Endothelial cell of umbilical vein (primary cell): ENCODE measurements at places on chromosomes 7 and 10. TPM values are rescaled to one million over a fixed set of nuclear protein-coding genes. Genes with fewer than 3 reads are reported as not detected.

EN2 gene
- total RNA-seq, result not detected in 2 replicates

C10orf62 gene
- not detected in 2 replicates for total RNA-seq

DNA sequence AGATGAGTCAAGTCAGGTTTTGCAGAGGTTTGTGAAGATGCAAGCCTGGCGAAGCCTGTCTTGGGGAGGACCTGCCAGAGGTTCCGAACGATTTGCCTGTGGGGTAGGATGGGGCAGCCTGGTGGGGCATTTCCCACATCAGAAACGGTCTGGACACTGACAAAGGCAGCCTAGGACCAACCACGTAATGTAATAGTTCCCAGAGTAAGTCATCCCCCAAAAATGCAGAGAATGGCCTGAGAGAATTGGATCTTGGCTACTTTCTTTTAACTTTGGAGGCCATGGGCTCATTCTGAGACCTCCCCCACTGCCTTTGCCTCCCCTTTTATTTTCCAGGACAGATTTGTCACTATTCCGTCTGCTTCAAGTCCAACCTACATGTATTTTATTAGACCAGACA is 168.9 kb upstream of the SH2B2 start:
- H3K4me3 ChIP-seq, result no peak overlapping the region
- H3K36me3 ChIP-seq, result peaks cover 2% of the 10 kb centered on the region
- H3K27ac ChIP-seq, result no peak overlapping the region
- DNase-seq, result no peak
- H3K27me3 ChIP-seq, result no peaks in the 10 kb centered on the region

HOXA3 gene
- total RNA-seq, result 12.0 and 14.0 TPM in 2 replicates

- no peaks in the 10 kb centered on the region for H3K36me3 ChIP-seq
- no peak overlapping the region for H3K4me3 ChIP-seq
- DNase-seq, result no peak
Measured at GRCh38 chr10:104371753-104372152, 18.1 kb downstream of the CFAP58 start.

DNA sequence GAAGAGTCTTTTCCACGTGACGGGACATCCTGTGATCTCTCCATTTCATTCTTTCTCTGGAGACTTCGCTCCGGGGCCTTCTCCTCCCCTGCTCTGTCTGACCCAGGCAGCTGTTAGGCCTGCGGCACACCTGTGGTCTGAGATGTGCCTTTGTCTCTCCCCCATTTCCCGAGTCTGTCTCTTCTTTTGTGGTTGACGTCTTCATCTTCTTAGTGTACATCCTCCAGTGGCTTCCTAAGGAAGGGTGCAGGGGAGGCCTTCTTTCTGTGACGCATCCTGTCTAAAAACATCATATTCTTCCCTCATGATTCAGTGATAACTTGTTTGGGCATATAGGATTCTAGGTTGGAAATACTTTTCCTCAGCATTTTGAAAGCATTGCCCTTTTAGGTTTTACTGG is 17.2 kb upstream of the ATP6V0E2 start:
- H3K27ac ChIP-seq, result no peak overlapping the region
- no peak overlapping the region for H3K4me3 ChIP-seq
- DNase-seq, result no peak
- H3K4me1 ChIP-seq, result no peaks in the 10 kb centered on the region
- H3K27me3 ChIP-seq, result no peaks in the 10 kb centered on the region

DNA sequence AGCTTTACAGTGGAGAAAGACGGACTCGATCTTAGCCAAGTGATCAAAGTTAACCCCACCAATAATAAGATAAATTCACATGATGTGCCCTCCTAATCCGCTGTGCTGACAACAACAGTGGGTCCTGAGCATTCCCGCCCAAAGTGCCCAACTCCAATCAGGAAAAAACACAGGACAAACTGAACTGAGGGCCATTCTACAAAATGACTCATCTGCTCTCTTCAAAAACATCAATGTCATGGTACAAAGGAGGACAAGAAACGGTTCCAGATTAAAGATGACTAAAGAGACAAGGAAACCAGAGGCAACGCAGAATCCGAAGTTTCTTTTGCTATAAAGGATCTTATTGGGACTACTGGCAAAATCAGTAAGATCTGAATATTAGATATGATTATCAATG is 79.4 kb downstream of the CTBP2 start:
- peak overlapping the region; percentile 66 for H3K27ac ChIP-seq
- H3K36me3 ChIP-seq, result no peaks in the 10 kb centered on the region
- H3K4me3 ChIP-seq, result no peak overlapping the region
- peak; percentile 54 for DNase-seq
- H3K4me1 ChIP-seq, result peaks cover 68% of the 10 kb centered on the region

DNA sequence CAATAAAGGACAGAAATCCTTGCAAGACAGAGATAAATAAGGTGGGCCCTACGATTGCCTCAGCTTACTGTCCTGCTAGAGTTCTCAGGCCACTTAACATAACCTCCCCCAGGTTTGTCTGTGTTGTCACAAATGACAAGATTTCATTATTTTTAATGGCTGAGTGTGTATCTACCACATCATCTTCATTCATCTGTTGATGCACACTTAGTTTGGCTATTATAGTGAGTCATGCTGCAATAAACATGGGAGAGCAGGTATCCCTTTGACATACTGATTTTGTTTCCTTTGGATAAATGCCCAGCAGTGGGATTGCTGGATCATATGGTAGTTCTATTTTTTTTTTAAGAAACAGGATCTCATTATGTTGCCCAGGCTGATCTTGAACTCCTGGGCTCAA is 60.6 kb downstream of the PRTFDC1 start:
- H3K4me1 ChIP-seq, result peaks cover 15% of the 10 kb centered on the region
- H3K36me3 ChIP-seq, result no peaks in the 10 kb centered on the region
- no peaks in the 10 kb centered on the region for H3K27me3 ChIP-seq
- no peak overlapping the region for H3K27ac ChIP-seq
- peak; percentile 83 for DNase-seq
- no peak overlapping the region for H3K4me3 ChIP-seq

ABCB1 gene
- 7.1 and 13.4 TPM in 2 replicates for total RNA-seq

- no peak for DNase-seq
- no peak overlapping the region for H3K4me3 ChIP-seq
- no peak overlapping the region for H3K27ac ChIP-seq
- H3K4me1 ChIP-seq, result peaks cover 5% of the 10 kb centered on the region
- H3K27me3 ChIP-seq, result no peaks in the 10 kb centered on the region
- H3K36me3 ChIP-seq, result no peaks in the 10 kb centered on the region
Measured at GRCh38 chr10:62640411-62640810, 164.1 kb upstream of the ADO start.

GRCh38 chr7:125605241-125605640 is 675.6 kb upstream of the POT1 start:
- H3K4me1 ChIP-seq, result no peaks in the 10 kb centered on the region
- DNase-seq, result no peak
- H3K4me3 ChIP-seq, result no peak overlapping the region
- no peaks in the 10 kb centered on the region for H3K36me3 ChIP-seq

GRCh38 chr10:77001206-77001605 is 636.4 kb downstream of the KCNMA1 start:
- no peaks in the 10 kb centered on the region for H3K36me3 ChIP-seq
- H3K4me3 ChIP-seq, result no peak overlapping the region
- no peak for DNase-seq
- no peaks in the 10 kb centered on the region for H3K4me1 ChIP-seq
- peaks cover 5% of the 10 kb centered on the region for H3K27me3 ChIP-seq
- no peak overlapping the region for H3K27ac ChIP-seq

DNA sequence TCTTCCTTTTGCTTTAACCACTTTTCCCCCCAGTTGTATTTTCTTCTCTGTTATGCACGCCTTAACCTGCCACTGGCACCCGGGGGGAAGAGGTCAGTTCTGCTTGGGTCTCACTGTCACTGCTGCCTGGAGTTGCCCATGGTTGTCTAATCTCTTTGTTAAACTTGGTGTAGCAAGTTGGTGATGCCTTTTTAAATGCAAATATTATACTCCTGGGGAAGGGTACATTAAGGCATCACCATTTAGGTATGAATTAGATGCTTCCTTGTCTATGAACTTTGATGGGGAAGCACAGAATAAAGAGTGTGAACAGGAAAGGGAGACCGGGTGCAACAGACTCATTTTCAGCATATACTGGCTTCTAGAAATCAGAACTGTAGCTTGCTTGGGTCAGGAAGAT is 9.1 kb upstream of the SORCS3 start:
- H3K4me1 ChIP-seq, result no peaks in the 10 kb centered on the region
- no peak for DNase-seq
- H3K27me3 ChIP-seq, result no peaks in the 10 kb centered on the region
- H3K36me3 ChIP-seq, result no peaks in the 10 kb centered on the region
- no peak overlapping the region for H3K4me3 ChIP-seq
